Erythroblast (primary cell): ENCODE measurements at places on chromosomes 7 and 10.

DNA sequence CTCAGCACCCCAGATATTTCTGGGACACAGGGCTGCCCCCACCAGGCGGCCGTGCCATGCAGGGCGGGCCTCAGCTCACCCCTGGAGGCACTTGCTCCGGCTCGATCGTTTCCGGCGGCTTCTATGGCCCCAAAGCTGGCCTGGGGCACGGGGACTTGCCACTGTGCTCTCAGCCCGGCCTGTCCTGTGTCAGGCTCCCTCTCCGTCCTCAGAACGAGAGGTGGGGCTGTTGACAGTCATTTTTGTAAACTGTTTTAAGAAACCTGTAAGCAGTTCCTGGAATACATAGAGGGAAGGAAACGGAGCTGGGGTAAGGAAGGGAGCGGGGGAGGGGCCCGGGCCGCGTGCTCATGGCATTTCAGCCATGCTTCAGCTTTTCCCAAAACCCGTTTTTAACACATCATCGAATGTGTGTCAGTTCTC, 30.7 kb upstream of the PRKAR1B start:
- DNase-seq, result no peak

GRCh38 chr10:37703114-37703513, 154.3 kb downstream of the ZNF248 start:
- DNase-seq, result no peak

DNA sequence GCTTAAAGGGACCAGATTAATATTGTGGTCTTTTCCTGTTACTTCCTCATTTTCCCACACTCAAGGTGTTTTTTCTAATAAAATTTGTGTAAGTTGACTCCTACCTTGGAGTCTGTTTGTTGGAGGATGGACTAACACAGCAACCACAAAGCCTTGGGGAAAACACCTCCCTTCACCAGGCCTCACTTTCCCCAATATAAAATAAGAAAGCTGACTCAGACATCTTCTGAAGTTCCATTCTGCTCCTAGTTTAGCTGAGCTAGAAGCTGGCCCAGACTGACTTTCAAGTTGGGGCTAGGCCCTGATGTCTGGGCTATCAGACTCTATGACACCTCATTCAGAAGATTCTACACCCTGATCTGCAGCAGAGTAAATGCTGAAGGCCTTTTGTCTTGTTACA, 73.0 kb upstream of the ADRB1 start:
- DNase-seq, result no peak

GRCh38 chr7:116632384-116632783, 39.6 kb upstream of the MET start:
- no peak for DNase-seq

DNA sequence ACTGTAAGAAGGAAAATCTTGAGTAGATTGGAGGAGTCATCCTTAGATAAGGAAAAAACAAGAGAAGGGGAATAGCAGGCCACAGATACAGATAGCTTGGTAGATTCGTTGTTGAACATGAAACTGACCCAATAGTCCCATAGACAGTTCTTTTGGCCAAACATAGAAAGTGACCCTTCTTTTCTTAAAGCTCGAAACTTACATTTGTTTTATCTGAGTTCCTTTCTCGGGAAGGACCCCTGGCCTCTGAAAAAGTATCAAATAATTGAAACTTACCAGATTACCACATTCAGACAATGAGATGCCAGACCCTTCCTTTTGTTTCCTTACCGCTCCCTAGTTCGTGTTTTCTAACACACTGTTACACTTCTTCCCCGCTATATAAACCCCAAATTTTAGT, 72.9 kb downstream of the ZFAND4 start:
- DNase-seq, result no peak

DNA sequence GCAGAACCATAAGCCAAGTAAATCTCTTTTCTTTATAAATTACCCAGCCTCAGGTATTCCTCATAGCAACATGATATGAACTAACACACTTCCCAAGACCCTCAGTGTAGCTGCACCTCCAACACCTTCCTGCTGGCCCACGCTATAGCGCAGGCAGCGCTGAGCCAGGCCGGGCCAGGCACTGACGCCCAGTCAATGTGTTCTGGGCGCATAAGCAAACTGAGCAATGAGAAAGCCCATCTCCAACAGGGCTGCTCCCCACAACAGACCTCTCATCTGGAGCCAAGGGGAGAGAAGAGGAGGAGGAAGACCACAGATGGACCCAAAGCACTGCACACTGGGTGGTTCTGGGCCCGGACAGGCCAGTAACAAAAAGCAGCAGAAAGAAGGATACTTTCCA, 40.8 kb downstream of the FAM53B start:
- no peak for DNase-seq
